ENCODE measurements at places on chromosomes 1 and 21. TPM values are rescaled to one million over a fixed set of nuclear protein-coding genes. Genes with fewer than 3 reads are reported as not detected.

The SLFNL1 gene
- 0.25 TPM for total RNA-seq

The OR2AK2 gene
- total RNA-seq: not detected

The OR6N1 gene
- not detected for total RNA-seq

The TAL1 gene
- 77.9 TPM for total RNA-seq

The MAP3K21 gene
- 0.90 TPM for total RNA-seq

The NOS1AP gene
- 0.13 TPM for total RNA-seq

The CFAP141 gene
- total RNA-seq: not detected

The A3GALT2 gene
- not detected for total RNA-seq

The EPHA8 gene
- total RNA-seq: not detected

The HMCN1 gene
- 4.0 TPM for total RNA-seq

The SLC9C2 gene
- total RNA-seq: not detected

The PIK3C2B gene
- total RNA-seq: 20.5 TPM

The EFNA1 gene
- total RNA-seq: 132 TPM

The FMO4 gene
- total RNA-seq: 0.51 TPM

The TTC22 gene
- not detected for total RNA-seq

All from dermis microvascular lymphatic vessel endothelial cell (primary cell).